IPS DF 6.9 (cell line): ENCODE measurements at places on chromosomes 5 and 9.

- DNase-seq, result no peak
Observed at GRCh38 chr5:132962429-132963021, 909 bp downstream of the AFF4 start.

DNA sequence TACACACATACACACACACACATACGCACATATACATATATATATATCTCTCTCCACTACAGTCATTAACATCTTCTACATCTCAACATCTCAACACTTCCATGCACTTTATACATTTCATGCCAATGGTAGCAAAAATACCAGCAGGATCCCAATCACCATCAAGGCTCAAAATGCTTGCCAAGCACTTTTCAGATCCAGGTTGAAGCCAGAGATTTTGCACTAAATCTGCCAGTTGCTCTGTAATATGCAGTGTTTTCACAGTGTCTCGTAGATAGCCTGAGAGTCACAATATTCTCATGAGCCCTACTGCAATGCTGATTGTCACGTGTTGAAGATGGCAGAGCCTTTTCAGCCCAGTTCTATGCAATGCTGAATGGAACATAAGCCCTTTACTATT is 1140.9 kb upstream of the C9orf72 start:
- no peak for DNase-seq

GRCh38 chr5:93342563-93343061 is 238.4 kb downstream of the NR2F1-AS1 start:
- no peak for DNase-seq

DNA sequence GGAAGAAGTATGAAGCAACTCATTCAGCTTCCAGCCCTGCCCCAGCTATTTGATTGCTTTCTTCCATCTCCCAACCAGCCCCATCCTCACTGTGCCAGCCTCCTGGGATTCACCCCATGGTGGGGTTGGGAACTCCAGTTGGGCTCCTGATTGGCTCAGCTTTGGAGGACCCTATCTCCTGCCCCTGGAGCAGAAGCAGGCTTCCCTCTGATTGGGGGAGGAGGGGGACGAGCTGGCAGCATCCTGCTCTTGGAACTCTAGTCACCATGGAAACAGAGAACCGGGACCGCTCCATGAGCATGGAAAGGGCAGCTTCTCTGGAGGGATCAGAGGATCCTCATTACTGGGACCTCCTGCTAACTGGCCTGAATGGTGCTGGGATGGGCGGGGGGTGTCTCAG is 2.6 kb downstream of the SLC6A7 start:
- DNase-seq, result no peak

GRCh38 chr5:175556794-175557193 is 78.4 kb downstream of the SFXN1 start:
- no peak for DNase-seq

GRCh38 chr9:134628354-134628736 is 13.3 kb upstream of the COL5A1 start:
- DNase-seq, result no peak

GRCh38 chr5:160675988-160676387 is 176.0 kb downstream of the ATP10B start:
- DNase-seq, result no peak

- DNase-seq, result peak; percentile 57
Observed at GRCh38 chr5:133421394-133421793, 190.9 kb downstream of the FSTL4 start.

- no peak for DNase-seq
Observed at GRCh38 chr5:180799194-180799593, 3.4 kb downstream of the MGAT1 start.

DNA sequence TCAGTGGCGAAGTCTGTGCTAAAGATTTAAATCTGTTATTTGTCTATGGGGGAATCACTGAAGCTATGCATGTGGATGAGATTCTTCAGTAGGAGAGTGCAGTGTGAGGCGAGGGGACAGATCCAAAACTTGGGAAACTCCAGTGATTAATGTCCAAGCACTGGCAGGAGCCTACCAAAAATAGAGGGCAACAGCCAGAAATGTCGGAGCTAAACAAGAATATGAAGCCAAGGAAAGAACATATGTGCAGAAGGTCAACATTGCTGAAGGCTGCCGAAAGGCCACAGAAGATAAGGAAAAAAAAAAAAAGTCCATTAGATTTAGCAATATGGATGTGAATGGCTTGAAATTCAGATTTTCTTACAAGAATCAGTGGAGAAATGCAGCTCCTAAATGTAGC is 61.8 kb downstream of the C6 start:
- no peak for DNase-seq

- DNase-seq, result no peak
Observed at GRCh38 chr9:99438596-99438995, 216.5 kb downstream of the SEC61B start.

DNA sequence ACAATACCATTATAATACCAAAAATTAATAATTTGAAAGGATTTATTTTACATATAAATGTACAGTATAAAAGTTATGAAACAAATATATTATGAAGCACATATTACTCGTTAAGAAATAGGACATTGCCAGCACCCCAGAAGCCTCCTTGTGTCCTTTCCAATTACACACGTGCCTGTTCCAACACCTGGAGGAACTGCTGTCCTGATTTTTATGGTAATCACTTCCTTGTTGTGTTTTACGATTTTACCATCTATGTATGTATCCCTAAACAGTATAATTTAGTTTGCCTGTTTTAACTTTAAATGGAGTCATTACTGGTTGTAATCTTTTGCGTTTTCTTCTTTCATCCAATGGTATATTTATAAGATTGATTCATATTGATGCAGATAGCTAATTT is 105.0 kb downstream of the CDC42SE2 start:
- DNase-seq, result no peak

DNA sequence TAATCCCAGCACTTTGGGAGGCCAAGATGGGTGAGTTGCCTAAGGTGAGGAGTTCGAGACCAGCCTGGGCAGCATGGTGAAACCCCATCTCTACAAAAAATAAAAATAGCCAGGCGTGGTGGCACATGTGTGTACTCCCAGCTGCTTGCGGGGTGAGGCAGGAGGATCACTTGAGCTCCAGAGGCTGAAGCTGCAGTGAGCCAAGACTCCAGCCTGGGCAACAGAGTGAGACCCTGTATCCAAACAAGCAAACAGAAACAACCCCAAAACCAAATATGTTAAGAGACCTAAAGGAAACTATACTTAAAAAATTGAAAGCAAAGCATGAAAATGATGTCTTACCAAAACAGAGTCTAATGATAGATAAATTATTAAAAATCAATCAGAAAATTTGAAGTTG is 12.4 kb downstream of the HNRNPAB start:
- DNase-seq, result no peak

GRCh38 chr9:13860946-13861640 is 452.8 kb downstream of the NFIB start:
- DNase-seq, result no peak

GRCh38 chr9:107260437-107261081 is 22.5 kb upstream of the RAD23B start:
- DNase-seq, result no peak

- DNase-seq, result no peak
Observed at GRCh38 chr5:149387982-149388381, 8.9 kb upstream of the IL17B start.

GRCh38 chr9:27791311-27791710 is 218.0 kb upstream of the C9orf72 start:
- DNase-seq, result no peak

GRCh38 chr9:83622433-83622938 is 457 bp upstream of the IDNK start:
- DNase-seq, result no peak

DNA sequence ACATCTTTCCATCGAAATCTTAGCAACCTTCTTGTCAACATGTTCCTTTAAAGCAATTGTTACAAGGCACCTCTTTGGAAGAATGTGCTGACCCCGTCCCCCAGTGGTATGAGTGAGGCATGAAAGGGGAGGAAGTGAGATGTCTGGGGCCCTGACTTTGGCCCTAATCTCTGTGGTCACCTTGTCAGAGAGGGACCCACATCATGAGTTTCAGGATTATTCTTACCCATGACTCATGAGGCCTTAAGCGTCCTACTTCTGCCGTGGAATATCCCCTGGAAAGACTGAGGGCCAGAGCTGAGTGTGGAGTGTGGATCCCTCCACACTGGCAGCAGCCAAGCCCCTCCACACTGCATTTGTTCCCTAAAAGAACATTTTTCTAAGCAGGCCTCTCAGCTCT is 81.2 kb downstream of the FSTL4 start:
- no peak for DNase-seq

DNA sequence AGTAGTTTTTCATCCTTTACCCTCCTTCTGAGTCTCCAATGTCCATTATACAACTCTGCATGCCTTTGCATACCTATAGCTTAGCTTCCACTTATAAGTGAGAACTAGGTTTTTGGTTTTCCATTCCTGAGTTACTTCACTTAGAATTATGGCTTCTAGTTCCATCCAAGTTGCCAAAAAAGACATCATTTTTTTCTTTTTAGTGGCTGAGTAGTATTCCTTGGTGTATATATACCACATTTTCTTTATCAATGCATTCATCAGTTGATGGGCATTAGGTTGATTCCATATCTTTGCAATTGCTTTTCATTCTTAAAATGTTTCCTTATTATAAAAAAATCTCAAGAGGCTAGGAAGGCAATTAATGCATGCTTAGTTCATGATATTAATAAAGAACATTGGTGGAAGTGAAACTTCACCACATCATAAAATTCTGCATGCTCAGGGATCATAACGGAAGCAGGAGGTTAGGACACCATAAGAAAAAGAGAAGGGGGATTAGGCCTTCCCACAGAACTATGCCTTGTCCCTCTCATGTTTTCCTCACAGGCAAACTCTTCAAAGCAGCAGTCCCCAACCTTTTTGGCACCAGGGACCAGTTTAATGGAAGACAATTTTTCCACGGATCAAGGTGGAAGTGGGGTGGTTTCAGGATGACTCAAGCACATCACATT is 105.2 kb downstream of the FRMD3 start:
- no peak for DNase-seq

GRCh38 chr5:74394528-74394915 is 246.0 kb downstream of the ENC1 start:
- no peak for DNase-seq

DNA sequence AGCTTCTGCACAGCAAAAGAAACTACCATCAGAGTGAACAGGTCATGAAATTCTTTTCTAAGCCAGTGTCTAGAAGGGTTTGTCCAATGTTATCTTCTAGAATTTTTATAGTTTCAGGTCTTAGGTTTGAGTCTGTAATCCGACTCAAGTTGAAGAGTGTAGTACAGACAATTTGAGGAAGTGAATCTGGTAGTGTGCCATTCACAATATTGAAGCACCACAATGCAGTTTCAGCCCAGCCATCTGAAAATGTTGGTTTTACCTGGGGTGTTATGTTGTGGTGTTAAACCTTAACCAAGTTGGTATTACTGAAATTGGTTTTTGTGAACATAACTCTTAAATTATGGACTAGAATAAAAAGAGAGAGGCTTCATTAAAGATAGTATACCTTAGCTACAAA is 77.2 kb downstream of the ADAMTS16 start:
- no peak for DNase-seq

DNA sequence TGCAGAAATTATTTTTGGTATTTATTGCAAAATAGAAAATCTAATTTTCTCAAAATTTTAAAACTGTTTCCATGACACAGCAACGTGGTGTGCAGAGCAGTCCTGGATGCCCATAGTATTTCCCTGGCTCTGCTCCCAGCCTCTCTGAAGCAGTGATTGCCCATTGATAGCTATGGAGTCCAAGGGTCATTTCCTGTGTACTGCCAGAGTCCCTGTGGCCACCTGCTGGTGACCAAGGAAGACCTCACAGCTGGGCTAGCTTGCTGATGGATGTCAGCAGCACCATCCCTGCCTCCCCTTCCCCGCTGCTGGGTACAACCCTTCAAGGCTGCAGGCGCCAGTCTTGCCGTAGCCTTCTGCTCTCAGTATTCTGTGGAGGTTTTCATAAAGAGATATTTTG is 184.1 kb downstream of the DIRAS2 start:
- peak; percentile 18 for DNase-seq

GRCh38 chr5:175257128-175257846 is 186.7 kb downstream of the DRD1 start:
- DNase-seq, result no peak

GRCh38 chr5:143758750-143759149 is 53.2 kb upstream of the HMHB1 start:
- no peak for DNase-seq

- DNase-seq, result no peak
Observed at GRCh38 chr5:98513380-98513779, 260.1 kb upstream of the RGMB start.

DNA sequence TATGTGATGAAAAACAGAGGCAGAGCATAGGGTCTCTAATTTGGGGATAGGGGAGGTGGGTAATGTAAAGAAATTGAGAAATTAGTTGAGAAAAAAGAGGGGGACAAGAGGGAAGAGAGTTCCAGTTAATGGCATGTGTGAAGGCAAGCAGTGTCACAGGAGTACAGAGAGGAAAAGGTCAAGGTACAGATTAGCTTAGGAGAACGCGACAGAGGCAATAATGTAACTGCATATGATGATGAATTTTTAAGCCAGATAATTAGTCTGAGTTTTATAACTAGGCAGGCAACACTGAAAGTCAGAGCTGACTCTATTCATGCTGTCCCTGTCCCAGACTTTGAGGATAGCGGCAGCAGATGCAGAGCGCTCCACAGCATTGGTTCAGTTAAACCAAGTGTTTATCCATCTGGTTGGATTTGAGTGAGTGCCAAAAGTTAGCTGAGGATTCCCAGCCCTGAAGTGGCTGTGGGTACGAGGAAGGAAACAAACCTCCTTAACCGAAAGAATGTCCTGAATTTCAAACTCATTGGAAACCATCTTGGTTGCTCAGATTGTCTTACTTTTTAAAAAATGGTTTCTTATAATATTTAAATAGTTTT is 315.2 kb downstream of the ARHGAP26 start:
- DNase-seq, result no peak

DNA sequence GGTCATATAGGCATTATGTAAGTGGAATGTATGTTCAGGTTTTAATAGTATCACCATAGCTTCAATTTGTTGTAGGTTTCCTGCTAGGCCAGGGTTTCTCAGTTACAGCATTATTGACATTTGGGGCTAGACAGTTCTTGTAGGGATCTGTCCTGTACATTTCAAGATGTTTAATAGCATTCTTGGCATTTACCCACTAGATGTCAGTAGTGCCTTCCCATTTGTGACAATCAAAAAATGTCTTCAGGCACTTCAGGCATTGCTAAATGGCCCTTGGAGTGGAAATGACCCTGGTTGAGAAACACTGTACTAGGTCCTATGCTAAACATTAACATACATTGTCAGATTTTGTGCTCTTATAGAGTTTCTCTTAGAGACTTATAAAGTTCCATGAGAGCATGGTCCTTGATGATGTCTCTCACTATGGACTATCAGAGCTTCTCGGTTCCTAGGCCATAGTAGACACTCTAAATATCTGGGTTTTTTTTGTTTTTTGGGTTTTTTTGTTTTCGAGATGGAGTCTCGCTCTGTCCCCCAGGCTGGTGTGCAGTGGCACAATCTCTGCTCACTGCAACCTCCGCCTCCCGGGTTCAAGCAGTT is 1.4 kb downstream of the KIF20A start:
- no peak for DNase-seq

DNA sequence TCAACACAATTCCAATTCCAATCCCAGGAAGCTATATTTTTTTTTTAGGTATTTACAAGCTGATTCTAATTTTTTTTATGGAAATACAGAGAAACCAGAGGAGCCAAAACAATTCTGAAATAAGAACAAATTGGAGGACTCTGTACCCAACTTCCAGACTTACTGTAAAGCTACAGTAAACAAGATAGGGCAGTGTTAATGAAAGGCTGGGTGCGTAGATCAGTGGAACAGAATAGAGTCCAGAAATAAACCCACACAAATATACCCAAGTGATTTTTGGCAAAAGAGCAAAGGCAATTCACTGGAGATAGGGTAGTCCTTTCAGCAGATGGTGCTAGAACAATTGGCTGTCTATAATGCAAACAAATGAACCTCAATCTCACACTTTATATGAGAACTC is 50.6 kb downstream of the WHRN start:
- DNase-seq, result no peak
